ENCODE measurements at places on chromosomes 5 and 9.

DNA sequence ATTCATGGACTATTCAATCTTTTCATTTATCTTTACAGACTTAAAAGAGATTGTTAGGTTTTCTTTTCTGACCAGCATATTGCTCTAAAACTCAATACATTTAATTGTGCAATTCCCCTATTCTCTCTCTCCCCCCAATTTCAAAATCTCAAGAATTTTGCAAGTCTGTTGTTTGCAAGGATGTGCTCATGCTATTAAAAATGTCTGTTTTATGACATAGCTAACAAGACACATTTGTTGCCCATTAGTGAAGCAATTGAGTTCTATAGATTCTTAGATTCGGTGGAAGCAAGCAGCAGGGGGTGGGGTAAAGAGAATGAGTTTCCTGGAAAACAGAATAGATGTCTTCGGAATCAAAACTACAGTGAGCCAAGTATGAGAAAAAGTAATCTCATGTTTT is 8.5 kb upstream of the CSNK1A1 start:
- no peak for DNase-seq

DNA sequence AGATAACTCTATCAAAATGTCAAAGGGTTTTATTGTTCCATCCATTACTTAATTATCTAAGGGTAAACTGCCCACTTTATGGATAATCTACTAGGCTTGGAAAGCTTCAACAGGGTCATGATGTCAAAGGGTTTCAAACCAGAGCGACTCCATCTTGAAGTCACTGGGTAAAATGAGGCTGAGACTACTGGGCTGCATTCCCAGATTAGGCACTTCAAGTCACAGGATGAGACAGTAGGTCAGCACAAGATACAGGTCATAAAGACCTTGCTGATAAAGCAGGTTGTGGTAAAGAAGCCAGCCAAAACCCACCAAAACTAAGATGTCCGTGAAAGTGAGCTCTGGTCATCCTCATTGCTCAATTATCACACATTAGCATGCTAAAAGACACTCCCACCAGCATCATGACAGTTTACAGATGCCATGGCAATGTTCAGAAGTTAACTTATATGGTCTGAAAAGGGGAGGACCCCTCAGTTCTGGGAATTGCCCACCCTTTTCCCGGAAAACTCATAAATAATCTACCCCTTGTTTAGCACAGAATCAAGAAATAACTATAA is 138.6 kb downstream of the GNAQ start:
- DNase-seq: no peak

DNA sequence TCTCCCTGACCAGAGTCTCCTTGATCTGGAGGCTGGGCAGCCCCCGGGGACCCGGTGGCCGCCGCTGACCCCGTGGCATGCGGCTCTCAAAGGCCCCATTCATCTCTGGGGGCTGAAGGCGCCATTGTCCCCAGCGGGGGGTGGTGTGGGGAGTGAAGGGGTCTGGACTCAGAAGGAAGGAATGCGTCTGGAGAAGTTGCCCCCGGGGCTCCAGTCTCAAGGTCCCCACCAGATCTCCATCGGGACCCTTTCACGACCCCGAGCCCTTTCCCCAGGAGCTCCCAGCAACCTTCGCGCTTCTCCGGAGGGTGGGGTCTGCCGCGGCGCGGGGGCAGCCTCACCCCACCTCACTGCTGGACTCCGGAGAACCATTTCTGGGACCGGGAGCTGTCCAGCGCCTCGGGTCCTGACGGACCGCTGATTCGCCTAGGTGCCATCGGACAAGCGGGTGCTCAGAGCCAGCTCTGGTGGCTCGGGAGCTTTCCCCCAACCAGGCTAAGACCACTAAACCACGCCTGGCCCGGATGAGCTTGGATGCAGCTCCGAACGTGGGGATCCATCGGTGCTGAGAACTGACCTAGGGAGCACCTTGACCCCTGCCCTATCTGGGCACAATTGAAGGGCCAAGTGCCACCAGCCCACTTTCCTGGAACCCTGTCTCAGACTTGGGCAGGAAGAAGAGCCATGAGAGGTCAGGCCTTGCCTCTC is 5.1 kb upstream of the PCDH1 start:
- DNase-seq: peak; percentile 31

- DNase-seq: no peak
These were observed 66.5 kb downstream of the F2RL2 start for GRCh38 chr5:76556511-76557221.

- no peak for DNase-seq
These were observed 600.5 kb downstream of the NR2F1-AS1 start for GRCh38 chr5:92980491-92980890.

Data from endothelial cell of umbilical vein (primary cell).